Colonic mucosa (tissue), 4 donors: ENCODE measurements at places on chromosomes 6 and 20. TPM values are rescaled to one million over a fixed set of nuclear protein-coding genes. Genes with fewer than 3 reads are reported as not detected.

Gene ALDH8A1
- 0.64 TPM for total RNA-seq

Gene HTR1B
- 0.19 TPM for total RNA-seq

Gene GPR6
- total RNA-seq = not detected

Gene OR2J3
- not detected for total RNA-seq

Gene FAXC
- total RNA-seq = 4.9 TPM

Gene TP53TG5
- total RNA-seq = 1.0 TPM

Gene STX16
- 36.3 TPM for total RNA-seq

Gene UBE2C
- total RNA-seq = 117 TPM

Gene TTBK1
- 1.0 TPM for total RNA-seq

Gene SLC25A27
- total RNA-seq = 7.1 TPM

Gene PHIP
- total RNA-seq = 20.5 TPM

Gene LY6G6F
- total RNA-seq = not detected

Gene LY6G6C
- not detected for total RNA-seq

Gene UNC5CL
- 4.1 TPM for total RNA-seq

Gene CDC5L
- 20.8 TPM for total RNA-seq

Gene ARG1
- 0.21 TPM for total RNA-seq

Gene TCF21
- 4.4 TPM for total RNA-seq

Gene C6orf62
- total RNA-seq = 70.5 TPM

Gene GJA10
- total RNA-seq = not detected
